ENCODE measurements at places on chromosomes 7 and 10.

GRCh38 chr7:47496056-47496665 is 85.8 kb downstream of the TNS3 start:
- no peak for DNase-seq

DNA sequence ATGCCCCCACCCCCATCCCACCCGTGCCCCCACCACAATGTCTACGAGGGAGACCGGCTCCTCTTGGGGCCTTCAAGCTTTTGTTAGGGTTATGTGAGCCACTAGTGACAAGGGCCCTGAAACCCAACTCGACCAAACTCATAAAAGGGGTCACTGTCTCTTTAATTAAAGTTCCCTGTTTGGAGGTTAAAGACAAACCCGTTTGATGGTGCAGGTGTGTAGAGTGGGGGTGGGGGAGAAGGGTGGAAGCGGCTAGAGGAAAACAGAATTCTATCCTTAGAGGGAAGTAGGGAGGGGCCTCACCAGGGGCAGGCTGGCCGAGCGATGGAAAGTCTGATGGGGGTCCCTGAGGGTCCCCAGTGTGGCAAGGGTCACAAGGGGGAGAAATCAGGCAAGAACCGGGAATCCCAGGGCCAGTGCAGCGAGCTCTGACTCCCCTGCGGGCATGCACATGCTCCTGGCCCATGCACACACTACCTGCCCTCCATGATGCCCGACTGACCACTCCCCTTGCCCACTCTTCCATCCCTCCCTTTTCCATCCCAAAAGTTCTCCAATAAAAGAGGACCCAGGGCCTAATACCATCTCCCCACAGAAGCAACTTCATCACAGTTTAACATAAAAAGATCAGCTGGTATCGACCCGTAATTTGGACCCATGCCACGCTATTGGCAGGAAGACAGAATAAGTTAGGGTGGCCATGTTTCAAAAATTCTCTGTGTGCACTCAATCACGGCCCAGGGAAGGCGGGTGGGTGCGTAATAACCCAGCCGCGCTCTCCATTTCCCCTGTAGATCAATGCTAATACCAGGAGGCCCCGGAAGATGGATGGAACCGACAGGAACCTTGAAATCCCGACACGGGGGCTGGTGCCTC is 35.9 kb upstream of the SLF2 start:
- DNase-seq, result no peak

GRCh38 chr7:76303202-76304147 is 1.0 kb downstream of the HSPB1 start:
- DNase-seq, result peak; percentile 88

GRCh38 chr7:8290645-8291308 is 28.8 kb upstream of the ICA1 start:
- DNase-seq, result no peak

DNA sequence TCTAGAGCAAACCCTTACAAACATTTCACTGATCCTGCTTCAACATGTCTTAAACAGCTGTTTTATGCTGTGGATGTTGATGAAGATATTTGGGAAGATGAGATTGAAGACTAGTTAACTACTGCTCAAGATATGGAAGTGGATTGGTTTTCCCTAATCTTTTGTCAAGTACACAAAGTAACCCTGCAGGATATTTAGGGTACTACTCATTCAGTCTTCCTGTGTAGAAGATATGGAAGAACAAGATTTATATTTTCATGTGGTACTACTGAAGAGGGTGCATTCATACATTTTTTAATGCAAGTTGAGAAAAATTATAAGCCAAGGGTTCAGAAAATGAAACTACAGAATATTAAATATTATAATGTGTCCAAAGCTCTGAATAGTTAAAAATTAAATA is 18.3 kb upstream of the TMEM140 start:
- DNase-seq, result no peak

DNA sequence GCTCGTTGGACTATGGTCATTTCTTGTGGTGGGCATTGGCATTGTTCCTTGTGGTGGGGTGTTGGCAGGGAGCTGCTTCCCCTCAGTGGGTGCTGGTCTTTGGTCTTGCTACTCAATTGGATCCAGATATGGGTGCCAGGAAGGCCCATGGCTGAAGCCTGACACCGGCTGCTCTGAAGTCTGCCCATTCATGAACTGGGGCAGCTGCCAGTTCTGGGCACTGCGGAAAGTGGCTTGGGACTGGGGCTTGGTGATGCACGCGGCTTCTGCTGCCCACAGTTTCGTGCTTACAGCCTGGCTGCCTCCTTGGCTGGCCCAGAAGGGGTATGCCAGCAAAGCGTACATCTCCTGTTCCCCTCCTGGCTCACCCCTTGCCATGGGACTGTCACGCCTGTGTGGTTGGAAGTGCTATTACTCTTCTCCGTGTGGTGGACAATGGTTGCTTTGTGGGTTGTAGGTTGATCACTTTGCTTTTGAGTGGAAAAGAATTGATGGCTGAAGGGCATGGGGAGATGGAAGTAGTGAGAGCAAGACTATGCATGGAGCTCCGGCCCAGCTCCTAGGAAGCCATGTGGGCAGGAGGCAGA is 54.7 kb downstream of the ADAMTS14 start:
- DNase-seq, result no peak

DNA sequence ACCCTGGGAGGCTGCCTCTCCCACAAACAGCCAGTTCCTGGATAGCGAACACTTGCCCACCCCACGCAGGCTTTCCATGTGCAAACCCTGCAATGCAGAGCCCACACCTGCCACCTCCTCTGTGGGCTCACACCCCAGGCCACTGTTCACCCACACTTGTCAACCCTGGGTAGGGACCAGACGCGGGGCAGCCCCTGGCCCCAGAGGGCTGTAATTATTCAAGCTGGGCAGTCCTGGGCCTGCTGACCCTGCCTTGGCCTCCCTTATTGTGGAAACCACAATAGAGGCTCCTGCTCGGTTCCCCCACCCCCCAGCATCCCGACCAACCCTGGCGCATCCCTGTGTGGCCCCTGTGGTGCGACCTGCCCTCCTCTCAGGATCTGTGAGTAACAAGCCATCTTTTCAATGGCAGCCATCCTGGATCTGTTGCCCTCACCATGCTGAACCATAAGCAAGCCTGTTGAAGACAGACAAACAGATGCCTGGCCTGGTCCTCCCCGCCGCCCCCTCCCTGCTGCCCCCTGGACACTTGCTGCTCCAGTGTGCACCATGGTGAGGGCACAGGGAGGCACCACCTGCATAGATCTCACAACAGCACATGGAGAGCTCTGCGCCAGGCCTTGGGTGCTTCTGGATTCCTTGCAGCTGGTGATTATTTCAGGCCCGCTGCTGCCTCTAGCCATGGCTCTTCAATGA is 15.8 kb upstream of the UBE3C start:
- no peak for DNase-seq

DNA sequence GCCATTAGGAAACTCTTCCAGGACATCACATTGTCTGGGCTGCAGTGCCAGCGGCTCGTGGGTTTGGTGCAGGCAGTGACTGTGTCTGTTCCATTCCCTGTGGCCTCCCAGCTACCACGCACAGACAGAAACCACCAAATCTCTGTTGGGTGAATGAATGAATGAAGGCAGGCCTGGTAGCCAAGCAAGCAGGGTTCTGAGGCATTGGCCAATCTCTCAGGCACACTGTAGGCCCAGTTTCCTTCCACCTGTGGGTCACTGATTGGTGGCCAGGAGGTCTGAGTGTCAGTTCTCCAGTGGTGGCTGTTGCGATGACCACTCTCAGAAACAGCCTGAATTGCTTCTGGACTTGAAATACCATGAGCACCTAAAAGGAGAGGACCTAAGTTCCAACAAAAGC is 59.4 kb upstream of the CTBP2 start:
- no peak for DNase-seq

GRCh38 chr7:74061840-74062539 is 21.6 kb upstream of the LIMK1 start:
- DNase-seq, result peak; percentile 55

GRCh38 chr7:39202041-39202440 is 224.3 kb downstream of the POU6F2 start:
- no peak for DNase-seq

- DNase-seq, result no peak
These were observed 236.7 kb upstream of the TCERG1L start for GRCh38 chr10:131548176-131548575.

DNA sequence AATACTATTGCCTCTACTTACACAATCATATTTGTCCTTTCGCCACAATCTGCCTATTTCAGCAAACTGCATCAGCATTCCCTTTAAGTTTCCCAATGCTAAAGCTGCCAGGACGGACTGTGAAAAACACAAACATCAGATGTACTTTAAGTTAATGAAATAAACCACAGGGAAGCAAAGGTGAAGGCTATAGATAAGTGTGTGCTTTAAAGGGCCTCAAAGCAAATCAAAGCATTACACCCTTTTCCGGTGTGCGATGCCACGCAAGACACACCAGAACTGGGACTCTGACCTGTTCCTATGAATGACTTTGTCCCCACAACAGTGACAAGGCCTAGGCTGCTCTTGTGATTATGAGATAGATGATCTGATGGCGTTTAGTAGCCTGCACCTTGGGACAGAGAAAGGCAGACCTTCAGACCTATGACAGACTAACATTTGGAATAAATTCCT is 23.4 kb downstream of the SLC26A3 start:
- no peak for DNase-seq

- no peak for DNase-seq
These were observed 874 bp upstream of the BAMBI start for GRCh38 chr10:28676326-28676967.

GRCh38 chr10:34753014-34753757 is 61.9 kb downstream of the PARD3 start:
- DNase-seq, result no peak

GRCh38 chr10:71978988-71979691 is 14.9 kb downstream of the CHST3 start:
- DNase-seq, result no peak

DNA sequence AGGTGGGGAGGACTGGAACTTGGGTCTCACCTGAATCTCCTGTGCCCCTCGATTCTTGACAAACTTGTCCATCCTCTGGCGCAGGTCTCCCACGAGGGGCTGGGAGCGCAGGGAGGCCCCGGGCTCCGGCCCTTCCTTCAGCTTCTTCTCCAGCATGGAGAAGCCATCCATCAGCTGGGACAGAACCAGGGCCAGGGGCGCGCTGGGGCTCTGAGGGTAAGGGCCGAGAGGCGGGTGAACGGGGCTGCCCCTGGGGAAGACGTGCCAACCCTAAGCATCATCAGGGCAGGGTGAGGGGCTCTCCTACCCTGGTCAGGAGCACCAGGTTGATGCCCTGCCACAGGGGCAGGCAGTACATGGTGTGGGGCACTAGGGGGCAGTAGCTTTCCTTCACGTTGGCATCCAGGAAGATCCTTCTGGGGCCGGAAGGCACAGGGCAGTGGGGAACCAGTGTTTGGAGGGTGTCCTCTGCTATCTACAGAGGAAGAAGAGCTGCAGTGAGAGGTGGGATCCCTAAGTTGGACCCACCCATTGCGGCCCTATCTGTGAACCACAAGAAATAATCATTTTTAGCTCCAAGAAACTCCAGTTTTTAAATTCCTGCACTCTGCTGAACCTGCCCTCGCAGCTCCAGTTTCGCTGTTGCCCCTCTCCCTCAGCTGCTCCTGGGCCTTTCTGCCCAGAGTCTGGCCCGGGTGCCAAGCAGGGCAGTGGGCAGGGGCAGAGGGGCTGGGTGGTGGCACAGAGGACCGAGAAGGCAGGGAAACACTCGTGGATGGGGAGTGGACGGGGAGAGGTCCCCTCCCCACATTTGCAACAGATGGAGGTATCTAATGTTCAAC is 10.8 kb upstream of the PYROXD2 start:
- peak; percentile 67 for DNase-seq

- no peak for DNase-seq
These were observed 269.2 kb downstream of the ZWINT start for GRCh38 chr10:56091872-56092271.

- DNase-seq, result no peak
These were observed 186.1 kb downstream of the WDR37 start for GRCh38 chr10:1241973-1242935.

DNA sequence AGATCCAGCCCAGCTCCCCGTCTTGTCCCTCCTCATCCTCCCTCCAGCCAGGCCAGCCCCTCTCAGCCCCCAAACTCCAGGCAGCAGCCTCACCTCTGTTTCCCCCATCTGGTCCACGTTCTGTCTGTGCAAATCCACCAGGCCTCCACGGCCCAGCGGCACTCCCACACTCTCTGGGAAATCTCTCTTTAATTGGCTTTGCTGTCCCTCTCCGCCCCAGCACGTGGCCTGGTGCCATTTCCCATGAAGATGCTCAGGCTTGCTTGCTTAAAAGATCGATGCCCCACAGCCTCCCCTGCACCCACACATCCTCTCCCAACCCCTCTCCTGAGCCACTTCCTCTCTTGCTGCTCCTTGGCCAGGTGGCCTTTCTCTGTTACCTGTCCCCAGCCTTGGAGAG is 39.3 kb downstream of the PRF1 start:
- no peak for DNase-seq

DNA sequence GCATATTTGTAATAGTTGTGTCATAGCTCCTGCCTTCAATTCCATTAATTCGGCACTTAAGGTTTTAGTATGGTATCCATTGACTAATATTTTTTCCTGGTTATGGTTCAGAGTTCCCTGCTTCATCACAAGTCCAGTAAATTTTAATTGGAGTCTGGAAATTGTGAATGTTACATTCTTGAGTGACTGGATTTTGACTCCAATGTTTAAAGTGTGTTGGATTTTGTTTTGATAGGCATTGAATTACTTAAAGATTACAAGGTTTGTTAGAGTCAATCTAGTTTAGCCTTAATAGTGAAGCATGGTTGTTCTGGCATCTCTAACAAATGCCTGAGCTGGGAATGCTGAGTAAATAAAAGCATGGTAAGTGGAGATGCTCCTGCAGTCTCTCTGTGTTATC is 326.6 kb upstream of the IGFBP3 start:
- no peak for DNase-seq

DNA sequence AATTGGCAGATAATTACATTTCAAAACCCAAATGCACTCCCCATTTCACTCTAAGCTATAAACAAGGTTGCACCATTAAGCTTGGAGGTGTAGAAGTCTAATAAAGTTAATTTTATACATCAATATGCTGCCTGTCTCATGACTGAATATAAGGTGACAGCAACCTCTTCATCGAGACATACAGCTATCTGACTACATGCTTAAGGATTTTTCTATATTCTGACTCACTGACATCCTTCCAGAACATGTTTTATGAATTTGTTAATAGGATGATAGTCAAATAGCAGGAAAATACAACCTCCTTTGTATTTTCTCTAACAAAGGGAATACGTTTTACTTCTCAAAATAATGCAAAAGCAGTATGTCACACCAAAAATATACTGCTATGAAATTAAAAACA is 76.6 kb downstream of the NRBF2 start:
- DNase-seq, result no peak

DNA sequence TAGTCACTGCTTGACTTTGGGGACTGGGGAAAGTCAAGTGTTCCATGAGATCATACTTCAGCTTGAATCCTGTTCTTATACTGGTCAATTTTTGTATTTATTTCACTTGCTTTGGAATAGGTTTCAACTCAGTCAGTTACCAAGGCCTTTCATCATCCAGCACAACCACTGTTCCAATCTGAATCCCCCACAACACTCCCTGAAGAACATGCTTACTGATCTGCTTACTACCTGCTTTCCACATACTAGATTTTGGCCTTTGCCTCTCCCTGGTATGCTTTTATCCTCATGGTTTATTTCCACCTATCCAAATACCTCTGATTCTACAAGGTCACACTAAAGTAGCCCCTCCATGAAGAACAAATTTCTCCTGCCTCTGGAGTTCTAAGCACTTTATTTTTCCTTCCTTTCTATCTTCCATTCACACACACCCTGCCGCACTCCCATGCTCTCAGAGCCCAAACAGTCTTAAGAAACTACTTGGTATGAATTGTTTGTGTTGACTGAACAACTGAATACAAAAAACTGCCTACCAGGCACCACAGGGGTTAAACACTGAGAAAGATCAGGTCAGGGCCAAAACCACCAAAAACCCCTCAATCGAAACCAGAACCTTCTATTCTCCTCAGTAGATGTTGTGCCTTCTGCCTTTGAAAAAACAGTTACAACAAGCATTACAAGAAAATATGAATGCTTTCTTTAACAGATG is 178.1 kb downstream of the AVL9 start:
- DNase-seq, result no peak

Measured in CMK (cell line).